ENCODE measurements at places on chromosomes 16 and 17. TPM values are rescaled to one million over a fixed set of nuclear protein-coding genes. Genes with fewer than 3 reads are reported as not detected.
A peak's percentile ranks its signal among the peaks of the same experiment; 100 is the strongest.

DNA sequence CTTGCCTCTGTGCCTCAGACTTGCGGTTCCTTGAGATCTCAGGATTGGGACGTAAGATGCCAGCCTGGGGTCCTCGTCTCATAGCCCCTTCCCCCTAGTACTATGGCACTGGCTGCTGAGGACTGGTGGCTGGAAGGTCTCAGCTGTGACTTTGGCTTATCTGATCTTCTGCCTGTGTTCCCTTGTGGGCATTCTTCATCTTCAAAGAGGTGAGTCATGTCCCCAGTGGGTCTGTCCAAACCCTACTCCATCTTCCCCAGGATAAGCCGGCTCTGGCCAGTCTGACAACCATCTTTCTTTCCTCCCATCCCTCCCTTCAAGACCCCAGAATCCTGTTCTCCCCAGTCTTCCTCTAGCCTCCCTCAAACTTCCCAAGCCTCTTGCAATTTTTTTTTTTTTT is 3.6 kb downstream of the CD19 start:
- H3K27ac ChIP-seq = no peak overlapping the region
- H3K4me1 ChIP-seq = peaks cover 12% of the 10 kb centered on the region
- H3K36me3 ChIP-seq = no peaks in the 10 kb centered on the region

DNA sequence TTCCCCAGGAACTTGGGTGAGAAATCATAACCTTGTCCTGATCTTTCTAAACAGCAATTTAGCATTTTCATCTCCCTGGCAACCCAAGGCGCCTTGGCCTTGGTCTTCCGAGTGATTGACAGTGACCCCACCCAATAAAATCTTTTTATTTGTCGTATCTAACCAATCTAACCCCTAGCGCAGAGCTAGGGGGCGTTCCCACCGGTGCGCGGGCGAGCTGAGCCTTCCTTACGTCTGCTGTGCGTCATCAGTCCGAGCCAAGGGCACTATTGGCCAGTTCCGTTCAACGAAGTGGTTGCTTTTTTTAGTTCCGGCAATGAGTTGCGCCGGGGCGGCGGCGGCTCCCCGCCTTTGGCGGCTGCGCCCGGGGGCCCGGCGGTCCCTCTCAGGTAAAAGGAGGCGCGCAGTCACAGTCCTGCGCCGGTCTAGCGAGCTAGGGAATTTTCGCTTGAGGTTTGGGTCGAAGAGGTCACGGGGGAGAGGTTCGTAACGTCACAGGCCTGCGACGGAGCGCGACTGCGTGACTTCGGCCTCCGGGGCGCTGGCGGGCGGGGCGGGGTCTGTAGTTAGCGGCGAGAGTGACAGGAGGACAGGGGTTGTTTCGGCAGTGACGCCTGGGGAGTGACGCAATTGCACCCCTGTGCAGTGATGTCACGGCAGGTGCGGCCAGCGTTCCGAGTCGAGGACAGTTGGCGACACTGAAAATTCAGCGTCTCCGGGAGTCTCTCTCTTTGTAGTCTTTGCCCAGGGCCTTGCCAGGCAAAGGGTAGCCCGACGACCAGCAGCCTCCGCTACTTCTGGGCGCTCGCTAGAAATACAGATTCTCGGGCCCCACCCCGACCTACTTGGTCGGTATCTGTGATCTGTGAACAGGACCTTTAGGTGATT is at the start of gene COQ7:
TSS of gene COQ7 (plus strand) at position 266 of the 888 bp plus-strand sequence. CDS start at position 317, 51 bp downstream.
- peak within 1 kb of the TSS; percentile 96 for H3K27ac ChIP-seq
- peak within 1 kb of the TSS; percentile 66 for H3K4me3 ChIP-seq
- peak; percentile 99 for DNase-seq

DNA sequence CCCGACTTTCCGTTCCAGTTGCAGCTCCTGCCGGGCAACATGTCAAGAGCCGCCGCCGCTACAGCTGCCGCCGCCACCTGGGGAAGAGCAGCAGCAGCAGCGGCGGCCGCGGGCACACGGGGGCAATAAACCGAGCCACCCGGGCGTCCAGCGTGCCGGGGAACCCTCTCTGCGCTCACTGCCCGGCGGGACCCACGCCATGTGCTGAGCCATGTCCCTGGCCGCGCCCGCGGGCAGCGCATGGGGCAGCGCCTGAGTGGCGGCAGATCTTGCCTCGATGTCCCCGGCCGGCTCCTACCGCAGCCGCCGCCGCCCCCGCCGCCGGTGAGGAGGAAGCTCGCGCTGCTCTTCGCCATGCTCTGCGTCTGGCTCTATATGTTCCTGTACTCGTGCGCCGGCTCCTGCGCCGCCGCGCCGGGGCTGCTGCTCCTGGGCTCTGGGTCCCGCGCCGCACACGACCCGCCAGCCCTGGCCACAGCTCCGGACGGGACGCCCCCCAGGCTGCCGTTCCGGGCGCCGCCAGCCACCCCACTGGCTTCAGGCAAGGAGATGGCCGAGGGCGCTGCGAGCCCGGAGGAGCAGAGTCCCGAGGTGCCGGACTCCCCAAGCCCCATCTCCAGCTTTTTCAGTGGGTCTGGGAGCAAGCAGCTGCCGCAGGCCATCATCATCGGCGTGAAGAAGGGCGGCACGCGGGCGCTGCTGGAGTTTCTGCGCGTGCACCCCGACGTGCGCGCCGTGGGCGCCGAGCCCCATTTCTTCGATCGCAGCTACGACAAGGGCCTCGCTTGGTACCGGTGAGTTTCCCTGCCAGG is 604 bp downstream of the HS3ST3B1 start:
- peak overlapping the region; percentile 22 for H3K4me3 ChIP-seq
- no peaks in the 10 kb centered on the region for H3K36me3 ChIP-seq
- DNase-seq = no peak
- H3K27ac ChIP-seq = peak overlapping the region; percentile 85
- H3K27me3 ChIP-seq = no peaks in the 10 kb centered on the region

DNA sequence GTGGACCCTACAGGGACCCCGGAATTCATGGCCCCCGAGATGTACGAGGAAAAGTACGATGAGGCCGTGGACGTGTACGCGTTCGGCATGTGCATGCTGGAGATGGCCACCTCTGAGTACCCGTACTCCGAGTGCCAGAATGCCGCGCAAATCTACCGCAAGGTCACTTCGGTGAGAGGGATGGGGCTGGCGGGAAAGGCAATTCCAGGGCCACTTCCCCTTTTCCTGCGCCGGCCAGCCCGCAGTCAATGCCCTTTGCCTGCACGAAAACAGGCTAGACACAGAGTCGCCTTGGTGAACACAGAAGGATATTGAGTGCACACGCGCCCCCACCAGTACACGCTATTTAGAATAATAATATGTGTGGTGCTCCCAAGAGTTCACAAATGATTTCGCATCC is 4.0 kb downstream of the WNK4 start:
- H3K27ac ChIP-seq = no peak overlapping the region
- peaks cover 32% of the 10 kb centered on the region for H3K27me3 ChIP-seq
- no peaks in the 10 kb centered on the region for H3K36me3 ChIP-seq
- peaks cover 28% of the 10 kb centered on the region for H3K4me1 ChIP-seq

Gene CCDC144A
- total RNA-seq = 8.6 TPM

Gene TMEM235
- not detected for total RNA-seq

Gene TBC1D16
- 37.2 TPM for total RNA-seq
